HS-5 (cell line): ENCODE measurements at places on chromosomes 12 and 14.

GRCh38 chr12:103442822-103443221 is 52.9 kb downstream of the C12orf42 start:
- no peak for DNase-seq

GRCh38 chr12:11807458-11807857 is 158.0 kb downstream of the ETV6 start:
- DNase-seq: no peak

GRCh38 chr12:43090981-43091380 is 461.0 kb downstream of the ADAMTS20 start:
- DNase-seq: no peak

GRCh38 chr12:25332143-25332542 is 81.4 kb upstream of the KRAS start:
- DNase-seq: no peak

DNA sequence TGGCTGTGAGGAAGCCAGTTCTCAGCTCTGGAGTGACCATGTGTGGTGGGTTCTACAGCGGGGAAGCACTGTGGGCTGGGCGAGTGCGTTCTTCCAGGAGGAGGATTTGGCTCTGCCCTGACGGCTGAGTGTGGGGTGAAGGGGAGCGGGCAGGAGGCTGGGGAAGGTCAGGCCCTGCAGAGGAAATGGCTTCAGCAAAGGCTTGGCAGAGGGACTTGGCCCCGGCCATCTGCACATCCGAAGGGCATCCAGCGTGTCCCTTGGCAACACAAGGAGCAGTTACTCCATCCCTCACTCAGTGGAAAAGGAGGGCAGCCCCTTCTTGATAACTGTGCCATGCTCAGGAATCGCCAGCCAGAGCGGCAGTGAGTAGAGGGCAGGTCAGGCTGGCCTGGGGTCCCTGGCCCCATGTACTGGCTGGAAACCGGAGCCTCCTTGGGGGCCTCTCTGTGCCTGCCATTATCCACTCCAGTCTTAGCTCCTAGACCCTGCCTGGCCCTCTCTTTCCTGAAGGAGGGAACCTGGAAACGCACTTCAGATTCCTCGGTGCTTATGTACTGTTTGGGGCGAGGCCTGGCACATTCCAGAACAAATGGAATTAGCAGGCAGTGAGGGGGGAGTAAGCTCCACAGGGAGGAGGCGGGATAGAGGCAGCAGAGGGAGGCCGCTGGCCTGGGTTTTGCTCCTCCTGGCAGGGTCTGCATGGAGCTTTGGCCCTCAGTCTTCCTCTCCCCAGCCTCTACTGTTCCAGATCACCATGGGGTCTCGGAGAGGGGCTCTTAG is 133.6 kb upstream of the NCOR2 start:
- no peak for DNase-seq

GRCh38 chr12:118979763-118980406 is 1.5 kb upstream of the SRRM4 start:
- no peak for DNase-seq

GRCh38 chr12:64903479-64904152 is 79.2 kb downstream of the TBC1D30 start:
- peak; percentile 44 for DNase-seq
